HepG2 (cell line): ENCODE measurements at places on chromosomes 12 and 14. TPM values are rescaled to one million over a fixed set of nuclear protein-coding genes. Genes with fewer than 3 reads are reported as not detected.
A peak's percentile ranks its signal among the peaks of the same experiment; 100 is the strongest.

DNA sequence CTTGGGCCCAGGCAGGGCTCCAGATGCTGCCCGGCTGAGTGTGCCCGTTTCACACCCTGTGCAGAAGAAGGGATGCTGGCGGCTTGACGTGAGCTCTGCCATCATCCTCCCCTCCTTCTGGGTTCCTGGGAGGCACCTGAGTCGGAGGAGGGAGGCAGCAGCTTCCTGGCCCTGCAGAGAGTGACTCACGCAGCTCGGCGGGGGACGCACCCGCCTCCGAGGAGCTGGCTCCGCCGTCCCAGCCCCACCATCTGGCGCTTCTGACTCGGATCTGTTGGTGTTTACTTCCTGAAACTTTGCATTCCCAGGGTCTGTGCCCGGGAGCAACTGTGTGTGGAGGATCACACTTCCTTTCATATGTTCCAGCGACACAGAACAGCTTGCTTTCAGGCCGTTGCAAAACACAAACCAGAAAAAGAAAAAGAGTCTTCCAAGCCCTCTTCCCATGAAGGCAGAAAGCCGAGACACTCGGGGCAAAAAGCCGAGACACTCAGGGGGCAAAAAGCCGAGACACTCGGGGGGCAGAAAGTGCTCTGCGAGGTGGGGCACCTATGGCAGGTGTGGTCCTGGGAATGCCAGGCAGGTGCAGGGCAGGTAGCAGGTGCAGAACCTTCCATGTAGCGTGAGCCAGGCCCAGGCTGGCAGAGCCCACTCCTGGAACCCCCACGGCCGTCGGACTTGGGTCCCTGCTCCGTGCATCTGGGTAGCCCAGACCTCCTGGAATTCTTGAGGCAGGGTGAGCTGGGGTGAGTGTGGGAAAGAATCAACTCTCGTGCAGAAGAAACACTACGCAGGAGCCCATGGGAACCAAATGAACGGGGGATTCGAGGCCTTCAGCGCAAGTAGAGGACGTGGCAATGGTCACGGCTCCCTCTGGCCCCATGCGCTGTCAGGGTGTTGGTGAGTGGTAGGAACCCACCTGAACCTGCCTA is 27.6 kb upstream of the GALNT9 start:
- H3K36me3 ChIP-seq: no peaks in the 10 kb centered on the region
- no peak overlapping the region for H3K4me3 ChIP-seq
- no peaks in the 10 kb centered on the region for H3K4me1 ChIP-seq
- H3K27me3 ChIP-seq: peaks cover 74% of the 10 kb centered on the region; the same call in 2 of the 3 replicates
- H3K27ac ChIP-seq: no peak overlapping the region
- no peak for DNase-seq

DNA sequence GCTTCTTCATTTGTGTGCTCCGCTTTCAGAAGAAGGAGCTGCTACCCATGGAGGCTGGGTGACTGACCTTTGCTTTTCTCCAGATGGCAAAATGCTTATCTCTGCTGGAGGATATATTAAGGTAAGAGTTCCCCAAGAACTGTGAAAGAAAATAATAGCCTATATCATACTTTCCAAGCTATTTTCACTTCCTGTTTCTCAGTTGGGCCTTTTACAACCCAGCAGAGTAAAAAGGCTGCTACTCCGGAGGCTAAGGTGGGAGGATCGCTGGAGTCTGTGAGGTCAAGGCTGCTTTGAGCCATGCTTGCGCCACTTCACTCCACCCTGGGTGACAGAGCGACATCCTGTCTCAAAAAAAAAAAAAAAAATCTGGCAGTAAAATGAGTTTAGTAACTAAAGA is 82.1 kb downstream of the APAF1 start:
- no peaks in the 10 kb centered on the region; the same call in 1 of the 2 replicates for H3K4me1 ChIP-seq
- H3K36me3 ChIP-seq: peaks cover 16% of the 10 kb centered on the region
- no peaks in the 10 kb centered on the region for H3K27me3 ChIP-seq
- no peak overlapping the region for H3K4me3 ChIP-seq

DNA sequence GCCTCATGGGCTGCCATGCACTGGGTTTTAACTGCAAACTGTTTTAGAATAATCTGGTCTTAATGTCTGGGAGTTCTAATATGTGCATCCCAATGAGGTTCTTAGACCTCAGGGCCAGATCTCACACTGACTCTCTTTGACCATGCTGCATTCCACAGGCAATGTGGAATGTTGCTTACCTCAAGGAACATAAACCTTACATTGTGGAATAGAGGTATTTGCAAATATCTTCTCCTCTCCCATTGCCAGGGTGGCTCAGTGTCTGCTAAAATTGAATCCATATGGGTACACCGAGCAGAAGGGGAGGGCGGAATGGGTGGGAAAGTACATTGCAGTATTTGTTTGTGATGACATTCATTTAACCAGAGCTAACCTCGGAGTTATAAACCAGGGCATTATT is 78.6 kb downstream of the CHST11 start:
- no peaks in the 10 kb centered on the region for H3K4me1 ChIP-seq
- H3K4me3 ChIP-seq: no peak overlapping the region
- no peak overlapping the region for H3K27ac ChIP-seq
- no peak for DNase-seq

DNA sequence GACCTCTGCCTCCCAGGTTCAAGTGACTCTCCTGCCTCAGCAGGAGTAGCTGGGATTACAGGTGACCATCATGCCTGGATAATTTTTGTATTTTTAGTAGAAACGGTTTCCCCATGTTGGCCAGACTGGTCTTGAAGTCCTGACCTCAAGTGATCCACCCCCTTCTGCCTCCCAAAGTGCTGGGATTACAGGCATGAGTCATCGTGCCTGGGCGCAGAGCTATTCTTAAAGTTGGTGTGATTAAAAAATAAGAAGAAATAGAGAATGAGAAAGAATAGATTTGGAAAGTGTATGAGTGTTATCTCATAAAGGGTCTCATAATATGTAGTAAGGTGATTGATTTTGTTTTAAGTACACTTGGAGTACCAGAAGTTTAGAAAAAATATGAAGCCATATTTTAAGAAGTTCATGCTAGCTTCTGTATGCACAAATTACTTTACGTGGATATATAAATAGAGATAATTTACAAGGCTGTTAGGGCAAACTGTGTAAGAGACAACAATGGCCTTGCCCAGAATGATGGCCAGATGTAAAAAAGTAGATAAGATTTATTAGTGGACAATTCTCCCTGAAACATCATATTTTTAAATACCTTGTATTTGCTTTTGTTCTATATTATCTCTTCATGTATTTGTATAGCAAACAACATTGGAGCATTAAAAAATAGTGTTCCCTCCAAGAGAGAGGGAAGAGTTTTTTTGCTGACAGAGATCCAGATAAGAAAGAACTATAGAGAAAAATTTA is 1108.5 kb downstream of the SLC16A7 start:
- H3K27me3 ChIP-seq: no peaks in the 10 kb centered on the region
- no peak for DNase-seq
- no peaks in the 10 kb centered on the region for H3K4me1 ChIP-seq
- no peaks in the 10 kb centered on the region for H3K36me3 ChIP-seq
- no peak overlapping the region for H3K27ac ChIP-seq
- no peak overlapping the region for H3K4me3 ChIP-seq

DNA sequence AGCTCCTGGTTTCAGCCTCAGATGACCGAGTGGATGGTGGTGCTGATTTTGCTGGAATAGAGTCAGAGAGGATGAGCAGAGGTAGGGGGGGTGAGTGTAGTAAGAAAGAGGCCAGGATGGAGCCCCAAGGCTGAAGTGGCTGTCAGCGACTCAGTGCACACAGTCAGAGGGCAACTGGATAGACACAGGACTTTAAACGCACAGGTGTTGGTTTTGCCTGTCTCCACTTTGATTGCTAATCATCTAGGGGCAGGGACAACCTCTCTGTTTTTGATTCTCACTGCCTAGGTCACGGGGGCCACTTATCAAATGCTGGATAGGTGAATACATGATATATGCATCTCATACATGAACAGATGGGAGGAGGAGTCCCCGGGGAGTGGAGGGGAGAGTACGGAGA is 99.5 kb downstream of the EGLN3 start:
- H3K27ac ChIP-seq: no peak overlapping the region
- peaks cover 4% of the 10 kb centered on the region; the same call in 1 of the 2 replicates for H3K4me1 ChIP-seq
- H3K4me3 ChIP-seq: no peak overlapping the region
- H3K27me3 ChIP-seq: peaks cover 4% of the 10 kb centered on the region; the same call in 1 of the 3 replicates
- no peak for DNase-seq
- H3K36me3 ChIP-seq: no peaks in the 10 kb centered on the region

- DNase-seq: no peak
- no peaks in the 10 kb centered on the region for H3K36me3 ChIP-seq
- H3K27ac ChIP-seq: no peak overlapping the region
- no peaks in the 10 kb centered on the region for H3K27me3 ChIP-seq
- no peaks in the 10 kb centered on the region for H3K4me1 ChIP-seq
These were observed 8.7 kb upstream of the WDR89 start for GRCh38 chr14:63650256-63650952.

GRCh38 chr12:9796346-9796745 is 30.9 kb upstream of the KLRF1 start:
- no peak overlapping the region for H3K4me3 ChIP-seq
- H3K27ac ChIP-seq: no peak overlapping the region
- H3K27me3 ChIP-seq: no peaks in the 10 kb centered on the region; the same call in 1 of the 2 replicates
- no peaks in the 10 kb centered on the region for H3K36me3 ChIP-seq

- no peak overlapping the region for H3K4me3 ChIP-seq
- no peaks in the 10 kb centered on the region for H3K27me3 ChIP-seq
- no peaks in the 10 kb centered on the region for H3K4me1 ChIP-seq
- H3K36me3 ChIP-seq: no peaks in the 10 kb centered on the region
- no peak overlapping the region for H3K27ac ChIP-seq
These were observed 79.8 kb upstream of the FSCB start for GRCh38 chr14:44586910-44587309.

DNA sequence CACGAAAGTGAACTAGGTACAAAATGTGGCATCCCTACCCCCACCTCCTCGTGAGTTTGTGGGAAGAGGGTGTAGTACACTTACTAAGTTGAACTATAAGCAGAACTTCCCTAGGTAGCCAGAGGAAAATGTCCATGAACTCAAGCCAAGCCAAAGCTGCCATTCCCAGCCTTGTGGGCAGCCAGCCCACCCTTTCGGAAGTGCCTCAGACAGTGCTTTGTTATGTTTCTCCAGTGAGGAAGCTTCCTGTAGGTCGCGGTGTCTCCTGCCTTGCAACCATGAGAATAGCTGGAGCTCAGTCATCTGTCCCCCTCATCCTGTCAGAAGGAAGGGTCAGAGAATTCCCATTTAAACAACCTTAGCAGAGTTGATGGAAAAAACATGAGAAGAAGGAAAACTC is 266.9 kb downstream of the DUSP6 start:
- no peaks in the 10 kb centered on the region for H3K4me1 ChIP-seq
- H3K36me3 ChIP-seq: no peaks in the 10 kb centered on the region
- no peak overlapping the region for H3K4me3 ChIP-seq
- DNase-seq: no peak
- no peak overlapping the region for H3K27ac ChIP-seq
- no peaks in the 10 kb centered on the region; the same call in 2 of the 3 replicates for H3K27me3 ChIP-seq

DNA sequence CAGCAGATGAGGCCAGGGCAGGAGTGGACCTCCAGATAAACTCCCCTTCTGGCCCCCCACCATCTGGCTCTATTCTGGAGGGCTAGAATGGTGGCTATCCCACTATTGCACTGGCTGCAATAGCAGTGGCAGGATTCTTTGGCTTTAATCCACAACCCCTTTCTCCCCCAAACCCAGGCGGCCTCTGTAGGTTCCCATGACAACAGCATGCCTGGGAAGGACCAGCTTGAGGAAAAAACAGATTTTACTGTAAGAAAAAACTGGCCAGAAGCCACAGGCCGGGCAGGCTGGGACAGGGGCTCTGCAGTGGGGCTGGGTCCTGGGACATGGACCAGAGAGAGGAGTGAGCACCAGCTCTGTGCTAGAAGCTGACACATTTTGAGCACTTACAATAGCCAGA is 13.6 kb upstream of the ACVR1B start:
- H3K27ac ChIP-seq: no peak overlapping the region
- peaks cover 3% of the 10 kb centered on the region for H3K27me3 ChIP-seq
- DNase-seq: no peak
- no peak overlapping the region for H3K4me3 ChIP-seq
- no peaks in the 10 kb centered on the region for H3K36me3 ChIP-seq

DNA sequence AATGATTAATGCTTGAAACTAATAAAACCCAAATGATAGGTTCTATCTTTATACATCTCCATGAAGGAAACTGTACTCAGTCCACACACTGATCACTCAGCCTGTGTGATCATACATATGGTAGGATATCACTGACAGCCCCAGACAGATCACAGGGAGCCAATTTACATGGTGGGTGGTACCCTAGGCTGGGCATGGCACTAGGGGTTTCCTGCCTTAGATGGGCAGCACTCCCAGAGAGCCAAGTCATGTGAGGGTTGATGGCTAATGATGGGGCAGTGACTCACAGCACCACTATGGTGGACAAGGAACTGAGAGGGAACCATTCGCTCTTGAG is 89.6 kb upstream of the PTPRR start:
- H3K36me3 ChIP-seq: no peaks in the 10 kb centered on the region
- no peak for DNase-seq
- no peak overlapping the region for H3K27ac ChIP-seq

GRCh38 chr12:54689984-54690383 is 41.8 kb upstream of the DCD start:
- no peak overlapping the region for H3K27ac ChIP-seq
- H3K27me3 ChIP-seq: no peaks in the 10 kb centered on the region; the same call in 2 of the 3 replicates
- DNase-seq: no peak
- no peaks in the 10 kb centered on the region for H3K36me3 ChIP-seq
- H3K4me1 ChIP-seq: no peaks in the 10 kb centered on the region

GRCh38 chr12:78183824-78184223 is 353.1 kb downstream of the NAV3 start:
- no peaks in the 10 kb centered on the region for H3K36me3 ChIP-seq
- no peak overlapping the region for H3K4me3 ChIP-seq
- H3K27ac ChIP-seq: no peak overlapping the region
- H3K27me3 ChIP-seq: no peaks in the 10 kb centered on the region
- H3K4me1 ChIP-seq: no peaks in the 10 kb centered on the region

GRCh38 chr14:75578786-75579337 is 442 bp downstream of the FLVCR2 start:
- no peaks in the 10 kb centered on the region for H3K36me3 ChIP-seq
- H3K27me3 ChIP-seq: no peaks in the 10 kb centered on the region; the same call in 2 of the 3 replicates
- peaks cover 48% of the 10 kb centered on the region for H3K4me1 ChIP-seq
- peak overlapping the region; percentile 91 for H3K4me3 ChIP-seq
- peak overlapping the region; percentile 47 for H3K27ac ChIP-seq

KIF5A gene
- total RNA-seq: 1.1 and 1.6 TPM in 2 replicates

LRRC43 gene
- total RNA-seq: not detected in 2 replicates

CLEC12A gene
- total RNA-seq: not detected in 2 replicates

OR4E2 gene
- not detected in 2 replicates for total RNA-seq

TMEM132D gene
- total RNA-seq: not detected in 2 replicates

CD163 gene
- not detected in 2 replicates for total RNA-seq

GRIP1 gene
- not detected in 2 replicates for total RNA-seq

OVCH1 gene
- total RNA-seq: not detected in 2 replicates
